Right atrium auricular region (tissue), 2 donors: ENCODE measurements at places on chromosomes 3 and 15. TPM values are rescaled to one million over a fixed set of nuclear protein-coding genes. Genes with fewer than 3 reads are reported as not detected.

DNA sequence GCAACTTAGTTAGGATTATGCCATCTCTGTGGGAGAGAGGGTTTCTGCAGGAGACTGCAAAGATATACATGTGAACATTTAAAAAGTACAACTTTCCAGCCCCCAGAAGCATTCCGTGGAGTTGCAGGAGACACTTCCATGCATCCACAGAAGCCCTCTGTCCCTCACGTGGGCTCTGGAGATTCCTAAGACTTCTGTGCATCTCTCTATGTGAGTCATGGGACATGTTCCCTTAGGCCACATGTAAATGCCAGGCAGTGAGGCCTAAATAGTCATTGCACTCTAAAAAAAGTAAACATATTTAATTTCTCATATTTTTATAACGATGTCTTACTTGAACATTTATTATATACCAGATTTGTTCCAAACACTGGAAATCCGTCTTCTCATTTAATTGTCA lies 126.5 kb upstream of the ROPN1 start:
- H3K4me1 ChIP-seq: peaks cover 50% of the 10 kb centered on the region
- no peaks in the 10 kb centered on the region for H3K27me3 ChIP-seq
- H3K36me3 ChIP-seq: no peaks in the 10 kb centered on the region
- no peak overlapping the region for H3K27ac ChIP-seq

DNA sequence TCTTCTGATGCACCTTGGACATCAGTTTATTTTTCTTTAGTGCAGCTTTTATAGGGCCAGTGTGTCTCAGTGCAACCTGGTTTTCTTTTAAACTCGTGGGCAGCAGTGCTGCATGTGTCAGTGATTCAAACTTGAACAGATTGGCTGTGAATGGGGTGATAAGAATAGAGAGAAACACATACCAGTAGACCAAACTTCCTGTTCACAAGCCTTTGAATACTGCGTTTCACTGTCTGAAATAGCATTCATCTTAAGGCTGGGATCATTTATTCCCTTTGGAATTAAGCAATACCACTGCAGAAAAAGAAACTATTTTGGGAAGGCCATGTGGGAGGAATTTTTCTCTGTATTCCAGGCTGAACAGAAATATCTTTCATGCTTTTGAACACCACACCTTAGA lies 51.7 kb downstream of the PHLDB2 start:
- no peak overlapping the region for H3K4me3 ChIP-seq
- no peaks in the 10 kb centered on the region for H3K27me3 ChIP-seq
- no peaks in the 10 kb centered on the region for H3K4me1 ChIP-seq
- peak overlapping the region; percentile 60 for H3K27ac ChIP-seq
- no peak for DNase-seq

GRCh38 chr3:123419850-123420297 lies 29.0 kb downstream of the ADCY5 start:
- no peaks in the 10 kb centered on the region for H3K36me3 ChIP-seq
- H3K4me1 ChIP-seq: peaks cover 4% of the 10 kb centered on the region
- DNase-seq: peak; percentile 76
- H3K27ac ChIP-seq: peak overlapping the region; percentile 92
- no peaks in the 10 kb centered on the region for H3K27me3 ChIP-seq
- H3K4me3 ChIP-seq: no peak overlapping the region

- DNase-seq: no peak
- H3K36me3 ChIP-seq: no peaks in the 10 kb centered on the region
- H3K27ac ChIP-seq: no peak overlapping the region
- no peaks in the 10 kb centered on the region for H3K27me3 ChIP-seq
- no peak overlapping the region for H3K4me3 ChIP-seq
- no peaks in the 10 kb centered on the region for H3K4me1 ChIP-seq
These were observed 557.5 kb downstream of the OCA2 start for GRCh38 chr15:27541581-27541980.

The COL8A1 gene
- total RNA-seq: 53.8 TPM
